ENCODE measurements at places on chromosomes 1 and 21.

DNA sequence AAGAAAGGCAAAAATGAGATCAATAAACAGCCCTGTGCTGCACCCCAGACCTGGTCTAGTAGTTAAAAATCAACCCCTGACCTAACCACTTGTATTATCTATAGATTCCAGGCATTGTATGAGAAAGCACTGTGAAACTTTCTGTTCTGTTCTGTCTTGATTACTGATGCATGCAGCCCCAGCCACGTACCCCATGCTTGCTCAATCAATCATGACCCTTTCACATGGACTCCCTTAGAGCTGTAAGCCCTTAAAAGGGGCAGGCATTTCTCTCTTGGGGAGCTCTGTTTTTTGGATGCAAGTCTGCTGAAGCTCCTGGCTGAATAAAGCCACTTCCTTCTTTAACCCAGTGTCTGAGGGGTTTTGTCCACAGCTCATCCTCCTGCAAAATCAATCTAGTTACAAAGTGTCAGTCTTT lies 24.2 kb upstream of the CD34 start:
- peak; percentile 63 for DNase-seq

GRCh38 chr1:175154629-175155472 lies 37.7 kb downstream of the KIAA0040 start:
- no peak for DNase-seq

DNA sequence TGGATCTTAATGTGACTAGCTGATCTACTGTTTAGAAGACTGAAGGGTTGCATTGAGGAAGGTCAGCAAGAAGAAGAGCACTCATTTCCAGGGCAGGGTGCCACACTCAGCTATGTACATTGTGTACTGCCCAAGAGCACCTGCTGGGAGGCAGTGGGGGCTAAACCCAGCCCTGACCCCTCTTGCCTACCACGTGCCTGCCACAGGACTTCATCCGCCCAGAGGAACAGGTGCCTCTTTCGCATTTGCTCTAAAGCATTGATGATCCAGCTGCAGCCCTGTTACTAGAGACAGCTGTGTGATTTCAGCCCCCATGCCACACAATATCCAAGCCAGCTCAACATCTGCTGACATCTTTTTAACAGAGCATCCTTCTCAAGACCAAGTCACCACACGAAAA lies 341.8 kb downstream of the LMX1A start:
- no peak for DNase-seq

- no peak for DNase-seq
These were observed 12.0 kb downstream of the SSU72 start for GRCh38 chr1:1562556-1563195.

- DNase-seq: no peak
These were observed 311.0 kb downstream of the KCNH1 start for GRCh38 chr1:210822932-210823331.

DNA sequence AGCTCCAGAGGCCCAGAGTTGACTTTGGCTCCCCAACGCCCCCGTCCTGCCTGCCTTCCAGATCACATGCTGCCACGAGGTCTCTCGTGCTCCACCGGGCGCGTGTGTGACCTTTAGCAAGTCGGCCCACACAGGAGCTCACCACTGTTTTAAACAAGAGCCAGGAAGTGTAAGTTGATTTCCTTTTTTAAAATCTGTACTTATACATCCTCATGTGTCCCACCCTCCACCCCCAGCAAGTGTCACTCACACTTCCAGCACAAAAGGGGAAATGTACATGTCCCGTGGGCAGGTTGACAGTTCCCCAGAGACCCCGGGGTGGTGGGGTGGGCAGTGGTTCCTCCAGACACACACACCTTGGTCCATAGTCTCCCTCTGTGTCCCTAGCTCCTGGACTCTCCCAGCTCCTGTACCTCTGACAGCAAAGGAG lies 84.4 kb downstream of the STUM start:
- DNase-seq: no peak

DNA sequence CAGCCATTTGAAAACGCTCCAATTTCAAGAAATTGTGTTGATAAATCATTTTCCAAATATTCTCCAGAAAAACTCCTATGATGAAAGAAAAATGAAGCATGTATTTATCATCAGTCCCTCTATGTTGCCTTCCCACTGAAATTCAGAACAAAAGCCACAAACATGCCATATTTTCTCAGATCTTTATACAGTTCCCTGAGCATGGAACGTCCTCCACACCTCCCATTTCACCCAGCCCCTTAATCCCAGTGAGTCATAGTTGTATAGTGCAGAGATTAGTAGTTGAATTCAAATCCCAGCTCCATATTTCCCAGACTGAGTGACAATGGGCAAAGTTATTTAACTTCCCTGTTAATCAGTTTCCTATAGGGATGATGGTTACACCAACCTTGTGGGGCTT lies 20.6 kb upstream of the NPL start:
- no peak for DNase-seq

- no peak for DNase-seq
These were observed 40.9 kb downstream of the CAPZB start for GRCh38 chr1:19444296-19445021.

DNA sequence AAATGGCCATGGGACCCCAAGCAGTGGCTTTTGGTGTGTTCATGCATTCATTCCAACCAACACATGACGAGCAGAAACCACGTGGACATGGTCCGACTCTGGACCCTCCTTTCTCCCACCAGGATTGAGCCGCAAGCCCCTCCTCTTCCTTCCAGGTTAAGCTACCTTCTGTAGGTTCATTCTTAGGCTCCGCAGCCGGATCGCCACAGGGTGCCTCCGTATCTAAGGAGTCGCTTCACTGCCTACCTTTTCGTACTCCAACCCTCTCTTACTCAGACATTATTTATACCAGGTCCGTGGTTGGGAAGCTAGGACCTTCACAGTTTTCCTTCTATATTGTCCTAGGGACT lies 63.6 kb downstream of the RHBG start:
- no peak for DNase-seq

- no peak for DNase-seq
These were observed 19.1 kb downstream of the DDAH1 start for GRCh38 chr1:85445906-85446305.

DNA sequence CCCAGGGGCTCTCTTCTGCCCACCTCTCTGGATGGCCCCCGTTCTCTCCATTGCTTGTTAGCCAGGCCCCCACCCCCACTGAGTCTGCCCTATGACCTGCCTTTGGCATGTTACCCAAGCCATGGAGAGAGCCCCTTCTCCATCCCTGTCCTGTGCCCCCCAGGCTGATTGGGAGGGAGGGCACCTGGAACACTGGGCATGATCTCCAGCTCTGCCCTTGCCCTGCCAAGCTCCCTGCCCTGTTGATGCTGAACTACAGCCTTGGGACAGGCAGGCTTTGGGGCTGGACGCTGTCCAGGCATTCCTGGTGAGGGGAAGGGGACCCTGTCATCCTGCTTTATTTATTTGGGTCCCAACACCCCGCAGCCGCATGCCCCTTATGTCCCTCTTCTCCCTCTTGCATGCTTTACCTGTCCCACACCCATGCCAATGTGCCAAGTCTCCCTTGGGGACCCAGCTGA lies 10.7 kb downstream of the TRIM46 start:
- DNase-seq: no peak

DNA sequence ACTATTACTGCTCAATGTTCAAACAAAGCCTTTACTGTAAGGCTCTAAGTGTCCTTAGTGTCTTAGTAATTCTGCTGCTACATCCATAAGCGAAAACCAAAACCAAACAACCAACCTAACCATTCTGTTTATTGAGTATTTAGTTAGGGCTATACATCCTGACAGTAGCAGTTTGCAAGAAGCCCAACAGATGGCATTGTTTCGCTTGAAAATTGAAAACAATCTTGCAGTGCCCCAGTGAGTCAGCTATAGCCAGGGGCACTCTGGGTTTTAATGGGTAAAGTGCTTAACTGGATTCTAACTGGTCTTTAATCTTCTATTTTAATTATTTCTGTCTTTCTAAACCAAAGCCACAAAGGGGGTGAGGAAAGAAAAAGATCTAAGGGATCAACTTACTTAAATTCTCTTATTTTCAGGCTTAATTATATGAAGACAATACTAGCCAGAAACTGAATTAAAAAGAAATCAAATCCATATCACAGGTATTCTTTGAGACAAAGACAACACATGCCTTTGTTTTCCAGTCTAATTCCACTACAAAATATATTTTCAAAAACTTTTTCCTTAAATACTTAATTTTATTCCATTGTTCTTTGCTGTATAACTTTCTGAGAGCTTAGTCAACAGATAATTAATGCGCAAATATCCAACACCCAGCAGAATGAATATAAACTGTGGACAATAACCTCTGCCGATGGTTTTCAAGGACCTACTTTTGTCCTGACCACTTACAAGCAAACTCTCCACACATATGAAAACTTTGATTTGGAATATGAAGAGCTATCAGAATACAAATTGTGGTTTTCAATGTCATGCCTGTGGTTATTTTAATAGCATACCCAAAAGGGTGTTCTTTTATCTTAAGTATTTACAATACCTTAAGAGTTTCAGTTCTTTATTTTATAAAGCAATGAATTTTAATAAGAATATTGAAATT lies 15.2 kb downstream of the POGZ start:
- DNase-seq: peak; percentile 63

- peak; percentile 50 for DNase-seq
These were observed 1.4 kb downstream of the DVL1 start for GRCh38 chr1:1347663-1348419.

DNA sequence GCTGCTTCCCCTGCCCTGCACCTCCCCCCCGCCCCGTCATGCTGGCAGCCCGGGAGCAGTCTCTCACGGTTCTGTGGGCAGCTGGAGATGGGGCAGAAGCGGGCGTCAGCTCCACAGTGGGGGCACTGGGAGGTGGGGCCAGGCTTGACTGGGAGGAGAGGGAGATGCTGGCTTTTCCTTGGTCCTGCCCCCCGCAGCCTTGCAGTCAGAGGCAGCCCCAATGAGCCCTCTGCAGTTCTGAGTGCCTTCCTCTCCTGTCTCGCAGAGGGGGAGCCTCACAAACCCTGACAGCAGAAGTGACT lies 21.7 kb downstream of the ARHGEF10L start:
- DNase-seq: peak; percentile 64

DNA sequence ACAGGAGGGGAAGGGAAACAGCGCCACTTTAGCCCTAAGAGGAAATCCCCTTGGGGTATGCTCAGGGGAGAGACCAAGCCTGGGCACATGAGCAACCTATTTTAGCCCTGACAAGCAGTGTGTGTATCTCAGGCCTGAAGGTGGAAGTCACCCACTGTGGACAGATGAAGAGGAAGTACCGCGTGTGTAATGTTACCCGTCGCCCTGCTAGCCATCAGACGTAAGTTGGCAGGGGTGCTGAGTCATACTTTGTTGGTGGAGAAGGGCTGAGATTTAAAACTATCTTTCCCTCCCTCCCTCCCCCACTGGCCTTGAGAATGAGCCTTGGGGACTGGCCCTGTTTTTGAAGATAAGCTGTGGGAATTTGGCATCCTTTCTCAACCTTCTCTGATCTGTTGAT lies 11.2 kb downstream of the AGO1 start:
- DNase-seq: no peak

- DNase-seq: no peak
These were observed 38.8 kb downstream of the HEATR1 start for GRCh38 chr1:236565530-236565929.

- DNase-seq: no peak
These were observed 187.5 kb downstream of the PSMG1 start for GRCh38 chr21:38995731-38996130.

DNA sequence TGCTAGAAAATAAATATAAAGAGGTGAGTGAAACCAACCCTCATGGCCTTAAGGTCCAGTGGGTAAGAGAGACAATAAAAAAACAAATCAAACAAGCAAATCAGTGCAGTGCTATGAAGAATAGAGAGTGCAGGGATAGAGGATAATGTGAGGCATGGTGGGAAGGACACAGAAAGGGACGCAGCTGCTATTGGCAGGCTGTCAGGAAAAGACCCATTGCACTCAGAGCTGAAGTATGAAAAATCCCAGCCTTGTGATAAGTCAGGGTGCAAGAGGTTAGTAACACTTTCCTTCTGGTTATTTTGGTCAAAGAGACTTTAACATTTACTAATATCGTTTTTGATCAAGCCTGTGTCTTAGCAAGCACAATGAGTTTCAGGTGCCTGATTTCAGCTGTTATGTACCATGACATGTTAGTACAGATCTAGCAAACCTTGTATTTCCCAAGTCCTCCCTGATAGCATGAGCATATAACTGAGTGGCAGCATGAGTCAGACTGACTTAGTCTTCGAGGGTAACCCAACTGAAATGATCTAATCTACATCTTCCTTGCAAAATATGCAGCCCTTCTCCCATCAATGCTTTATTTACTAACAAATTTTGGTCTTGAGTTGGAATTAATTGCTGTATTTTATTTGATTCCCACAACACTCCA lies 31.7 kb downstream of the CHML start:
- peak; percentile 68 for DNase-seq

DNA sequence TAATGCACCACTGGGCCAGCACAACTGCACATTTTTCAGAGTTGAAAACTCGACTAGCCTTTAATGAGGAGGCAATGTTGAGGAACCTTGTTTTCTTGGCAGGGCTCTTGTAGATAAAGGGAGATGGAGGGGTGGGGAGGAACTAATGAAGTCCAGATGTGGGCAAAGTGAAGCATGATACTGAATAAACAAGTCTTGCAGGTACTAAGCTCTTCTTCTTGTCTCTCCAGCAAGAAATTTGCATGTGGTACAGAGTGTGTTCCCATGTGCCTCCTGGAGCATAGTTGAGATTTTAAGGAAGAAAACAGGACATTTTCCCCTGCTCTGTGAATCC lies 47.0 kb downstream of the PLPP3 start:
- no peak for DNase-seq

Data from RCC 7860 (cell line).